ENCODE measurements at places on chromosomes 5 and 9. TPM values are rescaled to one million over a fixed set of nuclear protein-coding genes. Genes with fewer than 3 reads are reported as not detected.

Gene HACD4
- 10.9 TPM for total RNA-seq

DNA sequence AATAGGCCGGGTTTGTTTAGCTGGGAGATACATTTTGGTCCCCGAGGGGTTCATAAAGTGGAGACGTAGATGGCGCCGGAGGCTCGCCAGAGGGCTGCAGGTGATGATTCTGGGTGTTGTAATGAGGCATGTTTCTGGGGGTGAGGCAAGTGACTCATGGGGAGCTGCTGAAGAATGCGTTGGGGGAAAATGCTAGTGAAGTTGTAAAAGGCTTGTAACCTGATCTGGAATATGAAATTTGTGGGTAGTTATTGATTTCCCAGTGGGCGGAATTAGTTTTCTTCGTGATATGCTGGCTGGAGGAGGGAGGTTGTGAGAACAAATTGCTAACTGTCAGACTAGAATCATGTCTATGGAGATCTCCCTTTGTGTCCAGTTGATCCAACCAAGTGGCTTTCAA, 158.3 kb downstream of the DOCK2 start:
- no peaks in the 10 kb centered on the region for H3K4me1 ChIP-seq
- no peak overlapping the region for H3K27ac ChIP-seq
- DNase-seq, result no peak
- no peaks in the 10 kb centered on the region for H3K36me3 ChIP-seq
- no peaks in the 10 kb centered on the region for H3K27me3 ChIP-seq
- H3K4me3 ChIP-seq, result no peak overlapping the region

GRCh38 chr5:153742060-153742459, 251.6 kb downstream of the GRIA1 start:
- no peaks in the 10 kb centered on the region for H3K4me1 ChIP-seq
- H3K27ac ChIP-seq, result no peak overlapping the region
- H3K4me3 ChIP-seq, result no peak overlapping the region
- DNase-seq, result no peak

Gene PROB1
- total RNA-seq, result 24.4 TPM

DNA sequence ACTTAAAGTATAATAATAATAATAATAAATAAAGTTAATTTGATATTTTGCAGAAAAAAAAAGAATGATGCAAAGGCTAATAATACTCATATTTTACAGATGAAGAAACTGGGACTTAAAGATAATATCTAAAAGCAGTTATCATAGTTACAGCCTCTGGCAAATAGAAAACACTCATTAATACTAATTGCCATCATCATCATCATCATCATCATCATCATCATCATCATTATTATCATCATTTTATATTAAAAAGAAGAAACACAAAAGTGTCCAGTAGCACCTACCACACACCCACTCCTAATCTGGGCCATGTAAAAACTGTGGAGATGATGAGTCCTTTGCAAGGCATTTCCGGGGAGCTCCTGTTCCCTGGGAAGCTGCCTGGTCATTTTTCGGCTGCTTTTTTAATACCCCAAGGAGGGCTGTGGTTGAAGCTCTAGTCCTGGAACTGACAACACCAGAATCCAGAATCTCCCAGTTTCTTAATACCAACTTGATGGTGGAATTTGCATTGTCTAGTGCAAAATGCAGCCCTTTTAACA, 70.8 kb downstream of the HTR4 start:
- no peaks in the 10 kb centered on the region for H3K36me3 ChIP-seq
- no peak for DNase-seq
- H3K4me1 ChIP-seq, result no peaks in the 10 kb centered on the region
- H3K4me3 ChIP-seq, result no peak overlapping the region
- no peaks in the 10 kb centered on the region for H3K27me3 ChIP-seq

GRCh38 chr5:124990723-124991122, 244.3 kb upstream of the ZNF608 start:
- DNase-seq, result no peak
- no peaks in the 10 kb centered on the region for H3K27me3 ChIP-seq
- no peak overlapping the region for H3K27ac ChIP-seq
- no peaks in the 10 kb centered on the region for H3K36me3 ChIP-seq
- no peaks in the 10 kb centered on the region for H3K4me1 ChIP-seq

GRCh38 chr9:19640014-19640413, 148.8 kb downstream of the SLC24A2 start:
- DNase-seq, result no peak
- no peaks in the 10 kb centered on the region for H3K27me3 ChIP-seq
- H3K27ac ChIP-seq, result no peak overlapping the region
- no peaks in the 10 kb centered on the region for H3K36me3 ChIP-seq
- H3K4me3 ChIP-seq, result no peak overlapping the region

GRCh38 chr9:98545021-98545420, 163.7 kb downstream of the GABBR2 start:
- H3K27ac ChIP-seq, result no peak overlapping the region
- DNase-seq, result no peak
- no peaks in the 10 kb centered on the region for H3K36me3 ChIP-seq
- peaks cover 3% of the 10 kb centered on the region for H3K27me3 ChIP-seq
- H3K4me1 ChIP-seq, result no peaks in the 10 kb centered on the region

GRCh38 chr9:85541876-85542275, 199.9 kb downstream of the AGTPBP1 start:
- no peak overlapping the region for H3K27ac ChIP-seq
- DNase-seq, result no peak
- H3K36me3 ChIP-seq, result no peaks in the 10 kb centered on the region
- no peak overlapping the region for H3K4me3 ChIP-seq

Gene F2RL1
- 0.35 TPM for total RNA-seq

DNA sequence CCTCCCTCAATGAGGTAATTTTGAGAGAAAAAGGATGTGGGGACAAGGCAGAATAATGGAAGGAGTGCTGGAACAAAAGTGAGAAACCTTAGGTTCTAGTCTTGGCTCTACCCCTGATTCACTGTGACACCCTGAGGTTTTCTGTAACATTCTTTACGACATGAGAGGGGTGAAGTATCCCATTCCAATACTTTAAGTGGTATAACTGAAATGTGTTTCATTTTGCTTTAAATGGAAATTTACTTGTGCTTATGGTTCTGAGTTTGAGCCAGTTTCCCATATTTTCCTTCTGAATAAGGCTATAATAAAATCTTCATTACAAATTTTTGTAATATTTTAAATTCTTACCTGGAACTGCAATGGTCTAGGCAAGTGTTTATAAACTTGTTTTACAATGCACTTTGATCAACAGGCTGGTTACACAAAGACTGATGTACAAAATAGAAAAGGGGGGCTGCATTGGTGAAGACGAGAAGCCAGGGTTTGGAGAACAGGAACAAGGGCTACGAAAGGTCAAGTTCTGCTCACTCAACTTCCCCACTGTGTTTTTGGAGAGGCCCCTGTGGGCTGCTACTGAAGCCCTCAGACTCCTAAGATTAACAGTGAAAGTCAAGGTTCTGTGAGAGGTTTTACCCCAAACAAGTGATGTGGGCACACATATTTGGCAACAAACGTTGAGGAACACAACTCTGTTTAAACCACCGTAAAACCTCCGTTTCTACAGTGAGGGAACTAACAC, 171.9 kb upstream of the ELL2 start:
- no peak overlapping the region for H3K4me3 ChIP-seq
- H3K36me3 ChIP-seq, result no peaks in the 10 kb centered on the region
- no peaks in the 10 kb centered on the region for H3K27me3 ChIP-seq
- no peaks in the 10 kb centered on the region for H3K4me1 ChIP-seq
- DNase-seq, result no peak
- no peak overlapping the region for H3K27ac ChIP-seq

Gene CBY3
- total RNA-seq, result not detected

GRCh38 chr9:98248737-98249474, 6.5 kb downstream of the TBC1D2 start:
- H3K27ac ChIP-seq, result peak overlapping the region; percentile 37
- DNase-seq, result peak; percentile 76
- peaks cover 3% of the 10 kb centered on the region for H3K4me1 ChIP-seq

DNA sequence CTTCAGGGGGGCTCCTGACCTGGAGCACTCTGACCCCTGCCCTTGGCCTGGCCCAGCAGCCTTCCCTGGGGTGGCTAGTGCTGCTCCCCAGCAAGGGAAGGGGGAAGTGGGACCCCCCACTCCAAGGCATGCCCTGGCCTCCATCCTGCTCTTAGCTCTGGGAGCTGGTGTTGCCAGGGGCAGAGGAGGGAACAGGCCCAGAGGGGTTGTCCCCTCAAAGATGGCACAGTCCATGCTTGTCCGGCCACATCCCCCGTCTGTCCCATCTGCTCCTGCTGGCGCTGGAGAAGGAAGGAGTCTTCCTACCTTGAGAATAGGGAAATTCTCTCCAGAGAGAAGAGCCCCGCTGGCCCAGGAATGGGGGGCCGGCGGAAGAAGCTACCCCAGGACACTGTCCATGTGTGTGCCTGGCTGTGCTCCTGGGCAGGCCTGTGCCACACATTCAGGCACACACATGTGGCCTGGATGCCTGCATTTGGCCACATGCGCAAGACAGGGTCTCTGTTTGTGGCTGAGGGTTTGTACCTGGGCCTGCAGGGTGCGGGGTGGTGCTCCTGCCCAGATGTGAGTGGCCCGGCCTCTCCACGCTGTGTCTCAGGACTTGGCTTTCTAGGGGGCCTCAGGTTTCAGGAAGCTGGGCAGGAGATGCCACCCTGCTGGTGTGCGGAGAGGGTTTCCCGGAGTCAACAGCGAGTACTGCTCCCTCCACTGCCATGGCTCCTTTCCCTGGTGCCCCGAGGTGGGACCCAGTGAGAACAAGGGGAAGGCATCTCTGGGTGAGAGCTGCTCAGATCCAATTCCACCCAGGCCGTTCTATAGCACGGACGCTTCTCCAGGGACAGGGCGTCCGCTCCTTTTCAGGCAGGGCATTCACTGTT, 247.1 kb downstream of the PBX3 start:
- no peaks in the 10 kb centered on the region for H3K4me1 ChIP-seq
- no peaks in the 10 kb centered on the region for H3K36me3 ChIP-seq
- no peak overlapping the region for H3K27ac ChIP-seq
- no peak for DNase-seq
- no peaks in the 10 kb centered on the region for H3K27me3 ChIP-seq

- no peak overlapping the region for H3K4me3 ChIP-seq
- no peaks in the 10 kb centered on the region for H3K27me3 ChIP-seq
- no peaks in the 10 kb centered on the region for H3K36me3 ChIP-seq
- no peaks in the 10 kb centered on the region for H3K4me1 ChIP-seq
- H3K27ac ChIP-seq, result no peak overlapping the region
These were observed 48.9 kb downstream of the CFAP90 start for GRCh38 chr5:7801891-7802614.

- peaks cover 6% of the 10 kb centered on the region for H3K4me1 ChIP-seq
- no peak overlapping the region for H3K27ac ChIP-seq
- no peaks in the 10 kb centered on the region for H3K36me3 ChIP-seq
- DNase-seq, result peak; percentile 69
These were observed 31.0 kb downstream of the TNFAIP8 start for GRCh38 chr5:119386596-119387344.

DNA sequence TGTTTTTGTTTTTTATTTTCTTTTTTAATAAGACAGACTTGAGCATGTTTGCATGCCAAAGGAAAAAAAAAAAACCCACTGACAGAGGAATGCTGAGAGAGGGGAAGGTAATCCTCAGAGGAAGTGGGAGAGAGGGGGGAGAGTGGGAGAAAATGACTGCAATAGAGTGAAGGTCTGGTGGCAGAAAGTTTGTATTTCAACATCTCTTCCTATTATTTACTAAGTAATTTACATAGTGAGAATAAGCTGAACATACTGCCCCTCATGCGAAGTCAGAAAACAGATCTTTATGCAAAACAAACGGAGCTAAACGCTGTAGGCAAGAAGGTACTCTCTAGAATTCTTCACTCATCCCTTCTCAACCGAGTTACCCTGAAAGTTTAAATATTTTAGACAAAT, 45.0 kb downstream of the ELL2 start:
- no peaks in the 10 kb centered on the region for H3K27me3 ChIP-seq
- H3K4me1 ChIP-seq, result no peaks in the 10 kb centered on the region
- no peak for DNase-seq
- H3K27ac ChIP-seq, result no peak overlapping the region

Gene BARX1
- not detected for total RNA-seq

DNA sequence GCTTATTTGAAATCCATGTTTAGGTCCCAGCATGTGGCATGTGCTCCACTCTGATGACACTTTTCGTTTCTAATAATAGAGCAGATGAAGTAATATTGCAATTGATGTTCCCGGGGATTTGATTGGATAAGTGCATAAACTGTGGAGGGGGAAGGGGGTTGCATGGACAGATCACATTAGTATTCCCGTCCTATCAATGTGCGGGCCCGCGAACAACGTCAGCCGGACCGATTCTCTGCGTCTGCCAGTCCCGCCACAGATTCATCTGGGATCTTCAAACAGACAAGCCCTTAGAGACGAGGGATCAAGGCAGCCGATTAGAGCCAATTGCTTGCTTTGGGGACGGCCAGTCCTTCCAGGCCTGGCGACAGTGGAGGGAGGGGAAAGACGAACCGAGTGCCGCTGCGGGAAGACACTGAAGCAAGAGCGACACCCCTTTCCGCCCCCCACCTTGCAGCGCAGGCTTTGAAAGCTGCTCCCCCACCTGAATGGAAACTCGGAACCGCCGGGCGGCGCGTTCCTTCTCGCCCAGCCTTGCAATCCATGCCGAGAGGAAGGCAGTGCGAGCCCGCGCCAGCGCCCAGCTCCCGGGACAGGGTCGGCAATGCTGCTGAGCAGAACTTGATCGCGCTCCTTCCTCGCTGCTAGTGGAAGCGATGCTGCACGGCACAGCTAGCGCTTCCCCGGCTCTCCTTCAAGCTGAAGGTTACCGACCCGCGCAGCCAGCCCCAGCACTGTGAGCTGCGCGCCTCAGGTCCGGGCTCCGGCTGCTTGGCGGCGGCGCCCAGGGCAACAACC, at the start of gene RGS7BP:
RGS7BP (plus strand) TSS at position 247 of the 798 bp plus-strand sequence. CDS start 610 bp downstream, outside the sequence.
- no peak within 1 kb of the TSS for H3K27ac ChIP-seq
- no peaks in the 10 kb centered on the region for H3K4me1 ChIP-seq
- no peaks in the 10 kb centered on the region for H3K27me3 ChIP-seq
- no peak within 1 kb of the TSS for H3K4me3 ChIP-seq
- DNase-seq, result peak; percentile 59
- H3K36me3 ChIP-seq, result no peaks in the 10 kb centered on the region

Gene CDC25C
- total RNA-seq, result 0.32 TPM

Gene GPR150
- total RNA-seq, result 0.74 TPM

DNA sequence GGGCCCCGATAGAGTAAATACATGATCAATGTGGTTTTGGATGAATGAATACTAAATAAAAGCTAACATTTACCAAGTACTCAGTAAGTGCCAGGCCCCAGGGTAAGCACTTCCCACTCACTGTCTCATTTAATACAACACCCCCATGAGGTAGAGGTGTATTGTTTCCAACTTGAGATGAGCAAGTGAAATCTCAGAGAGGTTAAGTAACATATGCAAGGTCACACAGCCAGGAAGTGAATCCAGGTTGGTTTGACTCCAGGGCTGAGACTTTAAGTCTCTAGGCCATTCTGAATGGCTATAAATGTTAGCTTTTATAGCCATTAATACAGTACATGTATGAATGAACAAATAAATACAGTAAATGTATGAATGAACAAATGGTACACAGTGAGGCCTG, 39.4 kb downstream of the LHX2 start:
- no peak overlapping the region for H3K4me3 ChIP-seq
- no peak overlapping the region for H3K27ac ChIP-seq
- H3K36me3 ChIP-seq, result no peaks in the 10 kb centered on the region

DNA sequence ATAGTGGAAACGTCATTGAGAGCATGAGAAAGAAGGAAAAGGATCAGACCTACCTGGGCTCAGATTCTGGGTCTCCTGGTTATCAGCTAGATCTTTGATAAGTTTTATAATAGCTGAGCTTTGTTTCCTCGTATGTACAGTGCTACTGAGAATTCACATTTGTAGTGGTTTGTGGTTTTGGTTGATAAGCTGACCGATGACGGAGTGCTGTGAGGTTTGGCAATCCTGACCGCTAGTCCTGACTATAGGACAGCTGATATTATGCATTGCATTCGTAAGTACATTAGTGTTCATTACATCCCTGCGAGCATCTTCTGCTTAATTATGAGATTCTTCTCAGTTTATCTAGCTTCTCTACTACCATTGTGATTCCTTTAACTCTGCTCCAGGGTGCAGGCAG, 190.7 kb upstream of the SLC27A6 start:
- no peak overlapping the region for H3K4me3 ChIP-seq
- H3K27me3 ChIP-seq, result no peaks in the 10 kb centered on the region
- H3K4me1 ChIP-seq, result no peaks in the 10 kb centered on the region
- no peak overlapping the region for H3K27ac ChIP-seq
